SK-MEL-5 (cell line): ENCODE measurements at places on chromosomes 7 and 10. TPM values are rescaled to one million over a fixed set of nuclear protein-coding genes. Genes with fewer than 3 reads are reported as not detected.

Gene NDUFB2
- 230 and 286 TPM in 2 replicates for total RNA-seq

DNA sequence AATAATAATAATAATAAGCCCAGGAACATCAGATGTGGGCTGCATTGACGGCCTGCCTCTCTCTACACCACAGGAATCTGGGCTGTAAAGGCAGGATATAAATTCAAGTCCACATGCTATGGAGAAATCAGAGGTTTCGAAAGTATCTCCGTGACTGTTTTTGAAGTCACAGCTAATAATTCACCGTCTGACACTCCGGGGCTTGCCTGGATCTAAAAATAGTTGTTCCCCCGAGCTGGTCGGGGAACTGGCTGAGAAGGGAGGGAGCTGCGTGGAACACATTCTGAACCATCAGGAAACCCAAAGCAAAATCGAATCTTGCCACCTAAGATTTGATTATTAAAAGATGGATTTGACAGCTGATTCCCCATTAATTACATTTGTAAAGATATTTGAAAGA, 35.4 kb downstream of the KLF6 start:
- no peak for DNase-seq

DNA sequence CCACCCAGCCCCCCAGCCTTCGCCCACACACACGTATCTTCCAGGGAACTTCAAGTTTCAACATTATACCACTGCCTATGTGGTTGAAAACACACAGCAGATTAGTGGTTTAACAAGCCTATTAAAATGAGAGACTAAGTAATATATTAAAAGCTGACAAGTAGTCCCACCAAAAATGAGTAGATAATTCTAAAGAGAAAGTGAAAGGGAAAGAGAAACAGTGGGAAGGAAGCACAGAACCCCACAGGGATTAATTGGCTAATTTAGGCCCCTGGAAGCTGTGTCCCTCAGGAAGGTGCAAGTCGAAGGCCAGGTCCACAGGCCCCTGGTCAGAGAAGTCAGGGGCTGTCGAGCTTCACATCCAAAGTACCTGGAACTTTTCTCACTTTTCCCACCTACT, 210.5 kb upstream of the YAE1 start:
- DNase-seq, result no peak

Gene MYPN
- 0.13 and 0.43 TPM in 2 replicates for total RNA-seq

- no peak for DNase-seq
Observed at GRCh38 chr7:51376420-51377092, 59.9 kb upstream of the COBL start.

GRCh38 chr10:5416981-5417380, 4.6 kb downstream of the NET1 start:
- no peak for DNase-seq

DNA sequence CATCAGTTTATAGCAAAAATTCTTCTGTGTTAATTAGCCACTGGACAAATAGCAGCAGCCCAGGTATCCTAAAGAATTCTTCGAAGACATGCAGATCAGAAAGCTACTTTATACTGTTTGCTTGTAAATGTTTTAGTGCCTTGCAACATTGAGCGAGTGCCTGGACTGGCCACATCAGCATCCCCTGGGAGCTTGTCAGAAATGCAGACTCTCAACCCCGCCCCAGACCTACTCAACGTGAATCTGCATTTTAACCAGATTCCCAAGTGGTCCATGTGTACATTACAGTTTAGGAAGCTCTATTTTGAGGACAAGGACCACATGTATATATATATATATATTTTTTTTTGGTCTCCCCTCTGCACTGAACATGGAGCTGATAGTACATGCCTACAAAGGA, 18.5 kb upstream of the PLEKHS1 start:
- DNase-seq, result no peak

Gene UNCX
- not detected in 2 replicates for total RNA-seq

- no peak for DNase-seq
Observed at GRCh38 chr7:55980266-55980665, 15.9 kb downstream of the NIPSNAP2 start.

GRCh38 chr10:60948851-60949250, 4.9 kb upstream of the RHOBTB1 start:
- DNase-seq, result no peak

Gene MPP7
- total RNA-seq, result 0.34 and 0.72 TPM in 2 replicates

Gene CLDN4
- total RNA-seq, result not detected in 2 replicates

DNA sequence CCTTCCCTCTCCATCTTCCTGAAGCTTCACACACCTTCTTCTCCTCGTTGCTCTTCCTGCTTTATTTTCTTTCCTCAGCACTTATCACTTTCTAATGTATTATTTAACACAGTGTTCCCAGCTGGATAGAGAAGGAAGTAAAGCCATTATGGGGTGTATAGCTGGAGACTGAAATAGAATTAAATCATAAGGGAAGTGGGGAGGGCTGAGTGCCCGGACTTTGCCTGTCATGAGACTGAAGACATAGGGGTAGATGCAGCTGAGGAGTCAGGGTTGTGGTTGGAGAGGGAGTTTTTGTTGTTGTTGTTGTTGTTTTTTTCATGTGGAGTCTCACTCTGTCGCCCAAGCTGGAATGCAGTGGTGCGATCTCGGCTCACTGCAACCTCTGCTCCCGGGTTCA, 65.3 kb downstream of the GALNT11 start:
- no peak for DNase-seq

DNA sequence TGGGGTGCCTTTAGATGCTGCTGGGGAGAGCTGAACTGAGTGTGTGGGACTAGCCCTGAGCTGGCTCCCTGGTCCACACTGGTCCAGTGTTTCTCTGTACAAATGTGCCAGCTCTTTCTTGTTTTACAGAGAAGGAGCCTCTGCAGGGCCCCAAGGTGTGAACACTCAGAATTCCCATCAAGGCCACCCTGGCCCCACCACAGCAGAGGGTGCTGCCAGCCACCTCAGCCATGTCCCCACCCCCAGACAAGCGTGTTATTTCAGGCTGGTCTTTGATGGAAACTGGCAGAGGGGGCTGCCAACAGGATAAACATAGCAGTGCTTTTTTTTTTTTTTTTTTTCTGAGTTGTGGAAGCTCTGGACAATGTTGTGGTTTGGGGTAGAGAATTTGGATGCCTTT, 68.5 kb upstream of the LRRC18 start:
- no peak for DNase-seq

- DNase-seq, result no peak
Observed at GRCh38 chr10:34656661-34657060, 158.4 kb downstream of the PARD3 start.

DNA sequence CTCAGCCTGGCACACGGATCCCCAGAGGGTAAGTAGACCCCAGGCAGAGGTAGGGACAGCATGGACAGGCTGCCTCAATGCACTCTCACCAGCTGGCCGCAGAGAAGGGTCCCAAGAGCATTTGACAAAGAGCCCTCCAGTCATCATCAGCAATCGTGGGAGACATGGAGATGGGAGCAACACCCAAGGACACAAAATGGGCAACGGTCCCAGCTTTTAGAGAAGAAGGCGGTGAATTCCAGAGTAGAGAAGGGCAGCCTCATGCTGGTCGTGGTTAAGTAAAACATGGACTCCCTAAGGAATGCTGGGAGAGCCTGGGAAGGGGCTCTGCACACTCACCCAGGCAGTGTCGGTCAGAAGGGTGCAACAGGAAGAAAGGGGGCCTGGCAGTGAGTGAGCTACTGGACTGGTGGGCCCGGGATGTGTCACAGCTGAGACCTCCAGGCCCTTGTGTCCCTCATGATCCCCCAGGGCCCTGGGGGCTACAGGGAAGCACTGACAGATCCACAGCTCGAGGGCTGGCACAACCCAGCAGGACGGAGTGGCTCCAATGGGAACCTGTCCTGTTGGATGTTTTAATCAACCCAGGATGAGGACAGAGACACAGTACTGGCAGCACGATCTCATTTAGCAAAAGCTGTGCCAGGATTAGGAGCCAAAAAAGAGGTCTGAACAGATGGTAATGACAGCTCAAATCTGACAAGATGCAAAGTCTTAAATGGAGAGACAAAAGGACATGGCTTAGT, 147.1 kb downstream of the NEURL1 start:
- DNase-seq, result no peak

Gene GRID1
- 0.53 and 0.64 TPM in 2 replicates for total RNA-seq

DNA sequence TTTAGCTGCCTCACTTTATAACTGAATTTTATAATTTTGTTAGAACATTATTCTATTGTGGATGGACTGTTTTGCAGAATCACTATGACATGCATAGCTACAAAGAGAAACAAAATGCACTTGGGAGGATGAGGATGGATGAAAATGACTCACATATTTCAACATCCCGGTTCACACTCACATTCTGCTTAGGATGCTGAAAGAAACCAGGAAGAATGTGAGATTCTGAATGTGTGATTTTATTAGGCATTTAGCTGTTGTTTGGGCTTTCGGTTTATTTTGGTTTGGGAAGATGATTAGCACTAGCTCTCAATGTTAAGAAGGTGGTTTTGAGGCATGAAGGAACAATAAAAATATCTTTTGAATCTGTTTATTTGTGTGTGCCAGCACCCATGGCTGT, 235.5 kb downstream of the SEMA3E start:
- no peak for DNase-seq

Gene CALHM3
- not detected in 2 replicates for total RNA-seq
